Dermis blood vessel endothelial cell (primary cell): ENCODE measurements at places on chromosomes 3 and 15. TPM values are rescaled to one million over a fixed set of nuclear protein-coding genes. Genes with fewer than 3 reads are reported as not detected.

The CPN2 gene
- not detected in 2 replicates for total RNA-seq

The ACP3 gene
- not detected in 2 replicates for total RNA-seq

The TRPM1 gene
- 1.9 TPM in 1 of 2 replicates, not detected in the other for total RNA-seq

The FEM1B gene
- total RNA-seq, result 47.0 and 48.9 TPM in 2 replicates

The PAK6 gene
- total RNA-seq, result not detected in 2 replicates
